ENCODE measurements at places on chromosomes 11 and 22.

- DNase-seq = no peak
Measured at GRCh38 chr22:41833369-41834004, 582 bp downstream of the SREBF2 start.

GRCh38 chr22:27149921-27150543 lies 492.6 kb downstream of the MIAT start:
- no peak for DNase-seq

DNA sequence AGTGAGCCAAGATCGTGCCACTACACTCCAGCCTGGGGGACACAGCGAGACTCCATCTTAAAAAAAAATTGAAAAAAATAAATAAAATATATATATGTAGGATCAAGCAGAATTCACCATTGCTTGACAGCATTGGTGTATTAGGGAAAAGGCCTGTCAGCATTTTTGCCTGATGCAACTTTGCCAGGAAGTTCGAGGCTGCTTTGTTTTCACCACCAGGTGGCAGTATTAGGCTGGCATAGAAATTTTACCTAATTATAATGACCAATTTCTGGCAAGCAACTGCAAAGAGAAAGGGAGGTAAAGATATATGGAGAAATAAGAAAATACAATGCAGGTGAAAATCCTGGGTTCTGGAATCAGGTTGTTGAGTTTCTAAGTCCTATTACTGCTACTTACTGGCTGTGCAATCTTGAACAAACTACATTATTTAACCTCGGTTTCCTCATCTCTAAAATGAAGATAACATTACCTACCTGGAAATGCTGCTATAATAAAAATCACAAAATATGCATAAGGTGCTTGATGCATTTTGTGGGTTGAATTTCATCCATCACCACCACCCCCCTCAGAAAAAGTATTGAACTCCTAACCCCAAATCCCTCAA lies 24.7 kb downstream of the LAYN start:
- DNase-seq = no peak

- DNase-seq = no peak
Measured at GRCh38 chr11:125481531-125481930, 14.5 kb downstream of the FEZ1 start.

DNA sequence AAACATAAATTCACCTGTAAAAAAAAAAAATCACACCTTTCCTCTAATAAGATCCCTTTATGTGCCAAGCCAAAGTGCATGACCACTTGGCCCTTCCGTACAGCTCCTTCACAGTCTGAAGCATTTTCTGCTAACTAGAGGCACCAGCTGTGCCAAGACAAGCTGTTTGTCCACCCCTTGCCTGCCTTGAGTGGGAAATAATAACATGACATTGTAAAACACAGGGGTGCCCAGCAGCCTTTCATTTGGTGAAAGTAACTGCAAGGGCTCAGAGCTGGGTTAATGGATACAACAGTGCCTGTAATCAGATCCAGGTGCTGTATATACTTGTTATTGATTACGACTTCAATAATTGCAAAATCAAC lies 59.2 kb downstream of the DDIAS start:
- DNase-seq = no peak

- DNase-seq = no peak
Measured at GRCh38 chr11:22688914-22689313, 22.5 kb downstream of the GAS2 start.

GRCh38 chr11:113119966-113120736 lies 158.9 kb downstream of the NCAM1 start:
- DNase-seq = no peak

DNA sequence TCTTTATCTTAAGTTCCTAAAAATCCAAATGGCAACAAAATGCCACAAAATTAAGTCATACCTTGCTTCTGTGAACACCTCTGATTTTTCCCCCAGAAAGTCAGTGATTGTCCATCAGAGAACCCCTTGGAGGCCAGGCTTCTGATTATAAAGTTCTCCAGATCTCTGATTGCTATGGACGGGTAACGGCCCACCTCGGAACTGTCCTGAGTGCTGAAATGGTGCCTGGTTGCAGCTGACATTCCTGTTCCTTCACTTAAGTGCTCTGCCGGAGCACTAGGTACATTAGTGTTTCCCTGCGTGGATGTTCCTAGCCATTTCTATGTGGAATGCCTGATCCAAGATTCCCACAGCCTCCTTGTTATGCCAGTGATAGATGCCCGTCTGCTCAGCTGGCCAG lies 85.0 kb downstream of the CHST1 start:
- DNase-seq = peak; percentile 49

DNA sequence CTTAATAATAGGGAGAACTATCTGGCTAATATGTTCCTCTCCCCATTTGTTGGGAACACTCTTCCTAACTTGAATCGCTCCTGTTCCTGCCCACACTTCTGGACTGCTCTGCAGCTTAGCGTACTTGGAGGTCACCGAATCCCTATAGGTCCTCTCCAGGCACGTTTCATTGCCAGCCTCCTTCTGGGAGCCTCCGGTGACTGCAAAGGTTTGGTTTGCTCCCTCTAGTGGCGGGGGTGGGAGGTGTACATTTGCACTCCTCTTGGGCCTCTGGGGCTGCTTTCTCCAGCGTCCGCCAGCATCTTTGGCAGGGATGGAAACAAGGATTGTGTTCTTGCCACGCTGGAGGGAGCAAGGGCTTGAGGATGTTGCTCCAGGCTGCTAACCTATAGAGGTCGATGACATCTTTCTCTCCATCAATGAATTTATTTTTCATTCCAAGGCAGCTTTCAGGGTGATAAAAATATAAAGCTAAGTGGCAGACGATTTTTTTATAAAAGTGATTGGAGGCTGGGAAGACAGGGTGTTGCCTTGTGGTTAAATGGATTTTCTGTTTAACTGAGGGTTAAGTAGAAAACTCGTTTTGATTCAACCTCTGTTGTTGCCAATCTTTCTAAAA lies 48.7 kb downstream of the TSPAN18 start:
- no peak for DNase-seq

DNA sequence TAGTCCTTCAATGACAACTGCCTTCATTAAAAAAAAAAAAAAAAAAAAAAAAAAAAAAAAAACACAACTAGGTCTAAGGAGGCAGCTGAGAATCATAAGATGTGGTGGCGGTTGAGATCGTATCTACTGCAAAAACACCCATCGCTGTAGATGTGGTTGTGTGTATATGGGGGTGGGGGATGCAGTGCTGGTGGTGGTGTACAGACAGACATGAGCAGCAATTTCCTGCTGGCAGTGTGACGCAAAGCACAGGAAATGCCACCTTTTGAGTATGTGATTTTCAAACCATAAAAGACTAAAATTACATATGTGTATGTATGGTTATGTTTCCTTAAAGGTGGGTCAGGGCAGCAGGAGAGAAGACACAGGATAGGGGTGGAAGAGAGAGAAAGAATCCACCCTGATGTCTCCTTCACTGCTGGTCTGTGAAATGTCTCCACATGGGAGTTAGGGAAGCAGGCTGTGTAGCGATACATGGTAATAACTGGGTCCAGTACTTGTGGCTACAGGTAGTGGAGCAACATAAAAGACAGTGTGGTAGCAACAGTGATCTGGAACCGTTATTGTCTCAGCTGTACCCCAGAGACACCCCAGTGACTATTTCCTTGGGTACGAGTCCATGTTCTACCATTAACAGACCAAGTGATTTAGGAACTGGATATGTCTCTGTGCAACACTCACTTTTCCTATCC lies 57.9 kb downstream of the SYTL2 start:
- DNase-seq = no peak

DNA sequence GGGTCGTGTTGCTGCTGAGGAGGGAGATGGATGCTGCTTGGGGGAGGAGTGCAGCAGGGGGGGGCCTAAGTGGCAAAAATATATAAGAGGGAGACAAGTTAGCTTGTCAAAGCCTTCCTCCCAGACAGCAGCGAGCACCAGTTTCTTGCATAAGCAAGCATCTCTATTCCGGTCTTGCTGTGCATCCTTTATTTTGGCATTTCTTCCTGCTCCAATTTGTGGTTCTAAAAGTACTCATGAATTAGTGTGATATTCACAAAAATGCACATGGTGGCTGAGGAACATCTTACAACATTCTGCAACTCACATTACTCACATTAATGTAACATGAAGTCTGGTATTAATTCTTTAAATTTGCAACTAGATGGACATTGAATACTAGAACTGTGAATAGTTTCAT lies 32.1 kb downstream of the GDPD5 start:
- no peak for DNase-seq

- DNase-seq = no peak
Measured at GRCh38 chr11:124670732-124671131, 2.8 kb downstream of the SIAE start.

GRCh38 chr11:81963018-81963417 lies 770.6 kb downstream of the FAM181B start:
- DNase-seq = no peak

- DNase-seq = no peak
Measured at GRCh38 chr11:68297494-68297811, 14.9 kb upstream of the LRP5 start.

DNA sequence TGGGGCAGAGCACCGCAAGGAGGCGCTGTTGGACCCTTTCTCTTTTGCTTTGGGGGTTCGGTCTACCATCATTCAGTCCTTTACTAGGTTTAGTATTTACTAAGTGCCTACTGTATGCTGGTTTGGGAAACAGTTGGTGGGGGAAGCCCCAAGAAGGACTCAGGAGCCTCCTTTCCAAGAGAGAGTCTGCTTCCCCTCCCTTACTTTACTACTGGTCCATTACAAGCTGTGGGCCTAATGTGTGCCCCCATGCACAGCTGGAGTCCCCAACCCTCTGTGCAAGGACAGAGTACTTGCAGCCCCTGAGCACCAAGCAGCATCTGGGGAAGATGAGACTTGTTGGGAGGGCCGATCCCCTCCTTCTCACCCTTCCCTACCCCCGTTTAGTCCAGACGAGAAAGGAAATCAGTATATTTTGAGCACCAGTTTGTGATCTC lies 876 bp upstream of the UBE2L6 start:
- peak; percentile 71 for DNase-seq

DNA sequence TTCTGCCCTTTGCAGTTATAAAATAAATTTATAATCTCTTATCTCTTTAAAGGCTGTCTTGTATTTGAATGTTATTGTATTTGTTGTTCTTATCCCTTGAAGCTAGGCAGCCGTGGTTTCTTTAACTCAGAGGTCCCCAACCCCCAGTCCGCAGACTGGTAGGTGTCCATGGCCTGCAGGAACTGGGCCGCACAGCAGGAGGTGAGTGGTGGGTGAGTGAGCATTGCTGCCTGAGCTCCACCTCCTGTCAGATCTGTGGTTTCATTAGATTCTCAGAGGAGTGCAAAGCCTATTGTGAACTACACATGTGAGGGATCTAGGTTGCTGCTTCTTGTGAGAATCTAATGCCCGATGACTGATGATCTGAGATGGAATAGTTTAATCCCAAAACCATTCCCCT lies 380.0 kb upstream of the CCDC90B start:
- DNase-seq = no peak

DNA sequence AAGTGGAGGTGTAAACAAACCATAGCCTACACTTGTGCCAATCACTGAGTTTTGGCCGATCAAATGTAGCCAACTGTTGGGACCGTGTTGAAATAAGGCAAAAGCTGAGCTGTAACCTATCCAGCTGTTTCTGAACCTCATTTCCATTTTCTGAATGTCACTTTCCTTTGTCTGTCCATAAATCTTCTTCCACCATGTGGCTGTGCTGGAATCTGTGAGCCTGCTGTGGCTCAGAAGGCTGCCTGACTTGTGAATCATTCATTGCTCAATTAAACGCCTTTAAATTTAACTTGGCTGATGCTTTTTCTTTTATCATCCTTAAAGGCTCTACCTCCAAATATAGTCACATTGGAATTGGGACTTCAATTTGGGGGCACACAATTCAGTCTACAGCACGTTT lies 203.1 kb upstream of the MPPED2 start:
- no peak for DNase-seq
